Transverse colon (tissue), 4 donors: ENCODE measurements at places on chromosomes 12 and 14. TPM values are rescaled to one million over a fixed set of nuclear protein-coding genes. Genes with fewer than 3 reads are reported as not detected.

SDS gene
- not detected for total RNA-seq

SLCO1B3 gene
- total RNA-seq: not detected

- H3K27me3 ChIP-seq: no peaks in the 10 kb centered on the region
- H3K36me3 ChIP-seq: no peaks in the 10 kb centered on the region
- no peak overlapping the region for H3K27ac ChIP-seq
- H3K4me3 ChIP-seq: no peak overlapping the region
- no peaks in the 10 kb centered on the region for H3K4me1 ChIP-seq
Observed at GRCh38 chr12:69324797-69325466, 23.2 kb upstream of the LYZ start.

GRCh38 chr12:27618836-27619235 lies 77.4 kb upstream of the REP15 start:
- no peak overlapping the region for H3K4me3 ChIP-seq
- no peaks in the 10 kb centered on the region for H3K4me1 ChIP-seq
- H3K27ac ChIP-seq: no peak overlapping the region
- DNase-seq: no peak
- no peaks in the 10 kb centered on the region for H3K27me3 ChIP-seq

DNA sequence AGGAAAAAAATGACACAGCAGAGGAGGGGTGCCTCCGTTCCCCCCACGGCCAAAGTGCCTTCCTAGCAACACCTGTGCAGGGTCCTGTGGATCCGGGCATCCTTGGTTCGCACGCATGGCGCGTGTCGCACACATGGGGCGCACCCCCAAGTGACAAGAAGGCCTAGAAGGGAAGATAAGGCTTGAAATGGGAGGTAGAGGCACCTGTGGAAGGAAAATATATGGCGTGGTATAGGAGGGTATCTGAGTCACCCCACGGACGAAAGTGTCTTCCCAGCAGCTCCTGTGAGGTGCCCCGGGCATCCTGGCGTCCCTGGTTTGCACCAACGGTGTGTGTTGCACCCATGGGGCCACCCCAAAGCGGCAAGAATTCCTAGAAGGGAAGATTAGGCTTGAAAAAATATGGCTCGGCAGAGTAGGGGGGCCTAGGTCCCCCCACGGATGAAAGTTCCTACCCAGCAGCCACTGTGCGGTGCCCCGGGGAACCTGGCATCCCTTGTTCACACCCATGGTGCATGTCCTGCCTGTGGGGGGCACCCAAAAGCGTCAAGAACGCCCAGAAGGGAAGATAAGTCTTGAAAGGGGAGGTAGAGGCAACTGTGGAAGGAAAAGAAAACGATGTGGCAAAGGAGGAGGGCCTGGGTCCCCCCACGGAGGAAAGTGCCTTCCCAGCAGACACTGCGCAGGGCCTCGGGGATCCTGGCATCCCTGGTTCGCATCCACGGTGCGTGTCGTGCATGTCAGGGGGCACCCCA lies 280.0 kb downstream of the ALG10 start:
- H3K27me3 ChIP-seq: no peaks in the 10 kb centered on the region
- H3K36me3 ChIP-seq: no peaks in the 10 kb centered on the region
- no peak overlapping the region for H3K4me3 ChIP-seq
- no peaks in the 10 kb centered on the region for H3K4me1 ChIP-seq
- H3K27ac ChIP-seq: no peak overlapping the region
- DNase-seq: no peak

DNA sequence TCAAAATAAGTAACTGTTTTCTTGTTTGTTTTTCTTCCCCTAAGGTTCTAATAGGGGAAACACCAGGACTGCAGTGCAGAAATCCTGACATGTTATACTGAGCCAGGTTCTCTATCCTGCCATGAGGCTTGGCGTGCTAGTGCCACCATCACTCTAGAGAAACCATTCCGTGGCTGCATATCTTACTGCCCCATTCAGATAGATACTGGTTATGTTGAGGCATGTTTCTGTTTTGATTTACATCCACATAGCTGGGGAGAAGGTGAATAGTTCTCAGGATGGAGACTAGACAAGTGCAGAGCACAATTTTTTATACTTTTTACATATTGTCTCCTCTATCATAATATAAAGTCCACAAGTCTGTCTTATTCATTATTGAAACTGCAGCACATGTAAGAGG lies 11.5 kb downstream of the MAGOHB start:
- H3K4me3 ChIP-seq: no peak overlapping the region
- H3K27ac ChIP-seq: no peak overlapping the region
- DNase-seq: no peak
- H3K4me1 ChIP-seq: no peaks in the 10 kb centered on the region
- H3K27me3 ChIP-seq: no peaks in the 10 kb centered on the region
- no peaks in the 10 kb centered on the region for H3K36me3 ChIP-seq

DNA sequence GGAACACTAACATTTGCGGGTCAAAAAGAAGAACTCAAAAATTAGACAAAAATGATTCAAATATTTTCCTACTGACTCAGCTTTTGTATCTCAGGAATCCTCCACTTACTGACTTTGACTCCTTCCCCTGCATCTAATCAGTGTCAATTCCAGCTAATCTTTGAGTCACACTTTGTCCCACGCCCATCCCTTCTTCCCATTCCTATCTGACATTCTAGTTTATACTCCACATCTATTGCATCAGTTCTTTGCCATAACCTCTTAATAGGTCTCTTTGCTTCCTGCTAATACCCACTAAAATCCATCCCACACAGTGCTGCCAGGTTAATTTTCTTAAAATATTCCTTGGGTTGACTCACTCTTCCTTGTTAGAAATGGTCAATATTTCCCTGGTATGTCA lies 19.1 kb downstream of the BBS10 start:
- H3K36me3 ChIP-seq: no peaks in the 10 kb centered on the region
- H3K4me3 ChIP-seq: no peak overlapping the region
- no peak overlapping the region for H3K27ac ChIP-seq
- H3K27me3 ChIP-seq: peaks cover 3% of the 10 kb centered on the region
- no peak for DNase-seq
- no peaks in the 10 kb centered on the region for H3K4me1 ChIP-seq

DNA sequence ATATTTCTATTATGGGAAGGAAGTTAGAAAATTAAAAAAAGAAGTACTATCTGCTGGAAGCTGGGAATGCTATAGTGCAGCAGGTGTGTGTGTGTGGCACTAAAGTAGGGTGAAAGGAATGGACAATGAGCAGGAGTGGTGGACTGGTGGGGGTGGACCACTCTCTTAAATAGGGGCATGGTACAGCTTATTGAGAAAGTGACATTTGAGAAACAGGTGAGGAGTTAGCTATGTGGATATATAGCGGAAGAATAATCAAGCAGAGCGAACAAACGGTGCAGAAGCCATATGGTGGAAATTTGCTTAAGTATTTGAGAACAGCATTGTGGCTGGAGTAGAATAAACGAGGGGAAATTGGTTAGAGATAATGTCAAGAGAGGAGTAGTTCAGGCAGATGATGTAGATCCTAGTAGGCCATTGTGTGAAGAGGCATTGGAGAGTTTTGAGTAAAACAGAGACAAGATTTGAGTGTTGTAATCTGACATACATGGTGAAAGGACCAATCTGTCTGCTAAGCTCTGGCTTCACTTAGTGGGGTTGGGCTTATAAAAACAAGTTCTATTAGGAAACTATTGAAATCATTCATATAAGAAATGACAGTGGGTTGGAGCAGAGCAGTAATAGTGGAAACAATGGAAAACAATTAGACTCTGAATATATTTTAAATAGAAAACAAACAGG lies 149.2 kb upstream of the SYT10 start:
- H3K4me1 ChIP-seq: no peaks in the 10 kb centered on the region
- H3K4me3 ChIP-seq: no peak overlapping the region
- DNase-seq: no peak
- H3K27ac ChIP-seq: no peak overlapping the region

LRFN5 gene
- 4.5 TPM for total RNA-seq

GRCh38 chr12:107590413-107590812 lies 95.2 kb upstream of the PWP1 start:
- H3K4me3 ChIP-seq: no peak overlapping the region
- H3K27ac ChIP-seq: no peak overlapping the region
- H3K4me1 ChIP-seq: no peaks in the 10 kb centered on the region
- no peaks in the 10 kb centered on the region for H3K36me3 ChIP-seq

- no peaks in the 10 kb centered on the region for H3K36me3 ChIP-seq
- H3K27me3 ChIP-seq: no peaks in the 10 kb centered on the region
- no peak overlapping the region for H3K27ac ChIP-seq
- H3K4me3 ChIP-seq: no peak overlapping the region
Observed at GRCh38 chr14:67510836-67511235, 22.3 kb upstream of the PLEKHH1 start.

GZMB gene
- 2.6 TPM for total RNA-seq

KRT77 gene
- not detected for total RNA-seq

FIGNL2 gene
- total RNA-seq: not detected

- no peak overlapping the region for H3K4me3 ChIP-seq
- H3K4me1 ChIP-seq: no peaks in the 10 kb centered on the region
- DNase-seq: no peak
- H3K27me3 ChIP-seq: no peaks in the 10 kb centered on the region
Observed at GRCh38 chr12:10567813-10568212, 45.6 kb downstream of the MAGOHB start.

DNA sequence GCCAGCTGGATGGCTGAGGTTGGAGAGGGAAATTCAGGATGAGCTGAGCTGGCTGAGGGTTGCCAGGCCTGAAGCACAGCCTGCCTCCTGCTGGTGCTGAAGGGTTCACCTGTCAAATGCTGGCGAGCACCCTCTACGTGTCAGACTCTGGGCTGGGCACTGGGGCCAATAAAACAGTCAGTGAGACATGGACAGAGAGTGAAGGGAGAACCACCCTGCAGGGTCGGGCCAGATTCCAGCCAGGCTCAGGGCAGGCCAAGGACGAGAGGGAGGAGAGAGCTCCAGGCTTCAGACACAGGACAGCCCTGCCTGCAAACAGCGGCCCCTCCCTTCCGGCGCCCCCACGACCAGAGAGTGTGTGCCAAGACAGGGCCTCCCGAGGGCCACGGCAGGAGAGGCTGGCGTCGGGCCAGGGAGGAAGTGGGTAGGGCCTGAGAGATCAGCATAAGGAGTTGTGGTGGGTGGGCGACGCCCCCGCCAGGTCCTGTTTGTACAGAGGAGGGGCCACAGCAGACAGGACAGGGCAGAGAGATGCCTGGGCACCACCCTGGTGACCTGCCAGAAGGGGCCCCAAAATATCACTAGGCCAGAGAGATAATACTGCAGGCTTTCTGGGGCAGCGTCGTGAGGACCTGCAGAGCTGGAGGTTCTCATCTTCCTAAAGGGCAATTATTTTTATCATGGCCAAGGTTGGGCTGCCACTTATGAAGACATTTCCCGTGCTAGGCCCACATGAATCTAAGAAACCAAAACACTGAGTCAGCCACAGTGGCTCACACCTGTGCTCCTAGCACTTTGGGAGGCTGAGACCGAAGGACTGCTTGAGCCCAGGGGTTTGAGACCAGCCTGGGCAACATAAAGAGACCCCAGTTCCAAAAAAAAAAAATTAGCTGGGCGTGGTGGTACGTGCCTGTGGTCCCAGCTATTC lies 73.1 kb upstream of the GPR68 start:
- no peak overlapping the region for H3K4me3 ChIP-seq
- H3K4me1 ChIP-seq: peaks cover 16% of the 10 kb centered on the region
- peak overlapping the region; percentile 66 for H3K27ac ChIP-seq
- H3K36me3 ChIP-seq: no peaks in the 10 kb centered on the region

- no peaks in the 10 kb centered on the region for H3K4me1 ChIP-seq
- no peaks in the 10 kb centered on the region for H3K36me3 ChIP-seq
- H3K4me3 ChIP-seq: no peak overlapping the region
- no peak for DNase-seq
- no peaks in the 10 kb centered on the region for H3K27me3 ChIP-seq
Observed at GRCh38 chr14:77808250-77808649, 8.3 kb downstream of the ADCK1 start.

DNA sequence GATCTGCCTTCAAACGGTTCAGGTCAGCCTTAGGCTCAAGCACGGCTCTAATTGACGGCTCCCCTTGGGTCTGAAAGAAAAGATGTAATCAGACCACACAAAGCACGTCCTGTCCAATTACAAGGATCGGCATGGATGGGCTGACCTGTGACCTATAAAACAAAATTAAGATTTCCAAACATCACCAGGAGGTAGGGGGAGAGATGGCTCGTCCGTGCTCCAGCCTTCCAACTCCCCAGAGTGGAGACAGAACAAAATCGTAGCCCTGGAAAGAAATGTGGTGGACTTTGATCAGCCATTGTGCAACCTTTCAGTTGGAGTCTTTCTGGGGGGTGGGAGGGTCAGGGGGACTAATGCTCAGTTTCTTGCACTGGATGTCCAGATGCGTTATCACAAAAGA lies 226.6 kb upstream of the DIO3 start:
- H3K27me3 ChIP-seq: no peaks in the 10 kb centered on the region
- no peaks in the 10 kb centered on the region for H3K36me3 ChIP-seq
- H3K4me3 ChIP-seq: no peak overlapping the region
- DNase-seq: no peak

GRCh38 chr12:9673404-9674225 lies 4.1 kb downstream of the CLEC2D start:
- DNase-seq: peak; percentile 42
- H3K4me3 ChIP-seq: no peak overlapping the region
- peak overlapping the region; percentile 67 for H3K27ac ChIP-seq
- H3K4me1 ChIP-seq: no peaks in the 10 kb centered on the region
- H3K27me3 ChIP-seq: no peaks in the 10 kb centered on the region

PDZRN4 gene
- 12.9 TPM for total RNA-seq

DNA sequence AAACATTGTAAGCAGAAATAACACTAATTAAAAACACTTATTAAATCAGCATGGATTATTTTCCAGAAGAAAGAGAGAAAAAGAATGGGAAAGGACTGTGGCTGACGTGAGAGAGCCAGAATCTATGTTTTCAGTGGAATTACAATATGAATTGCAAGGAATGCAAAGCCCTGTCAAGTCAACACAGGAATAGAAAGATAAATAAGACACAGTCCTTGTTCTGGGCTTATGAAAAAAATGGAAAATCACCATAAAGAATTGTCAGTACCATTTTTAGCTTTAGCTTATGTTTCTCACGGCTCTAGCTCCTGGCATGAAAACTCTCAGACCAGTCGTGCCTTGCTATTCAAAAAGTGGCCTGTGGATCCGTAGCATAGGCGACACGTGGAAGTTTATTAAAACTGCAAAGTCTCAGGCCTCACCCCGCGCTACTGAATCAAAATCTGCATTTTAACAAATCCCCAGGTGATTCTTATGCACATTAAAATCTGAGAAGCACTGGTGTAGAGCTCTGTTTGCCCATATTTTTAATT lies 549.1 kb downstream of the RPS29 start:
- no peak for DNase-seq
- H3K27ac ChIP-seq: no peak overlapping the region
- no peaks in the 10 kb centered on the region for H3K4me1 ChIP-seq

DNA sequence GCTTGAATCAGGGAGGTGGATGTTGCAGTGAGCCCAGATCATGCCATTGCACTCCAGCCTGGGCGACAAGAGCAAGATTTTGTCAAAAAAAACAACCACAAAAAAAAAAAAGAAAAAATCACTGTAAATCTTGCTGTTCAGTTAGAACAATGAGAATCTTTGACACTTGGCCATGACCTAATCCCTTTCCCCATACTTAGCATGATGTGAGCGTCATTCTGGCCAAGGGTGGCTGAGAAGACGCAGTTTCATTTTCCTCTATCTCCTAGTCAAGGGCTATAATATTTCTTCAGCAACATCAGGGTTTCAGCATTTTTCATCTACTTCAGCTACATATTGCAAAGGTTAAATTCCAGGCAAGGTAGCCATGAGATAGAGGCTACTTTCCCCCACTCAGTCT lies 599.4 kb upstream of the MDGA2 start:
- H3K4me3 ChIP-seq: no peak overlapping the region
- no peaks in the 10 kb centered on the region for H3K4me1 ChIP-seq
- no peaks in the 10 kb centered on the region for H3K36me3 ChIP-seq
- no peak for DNase-seq
